Memory B cell (primary cell): ENCODE measurements at places on chromosomes 5 and 9.

DNA sequence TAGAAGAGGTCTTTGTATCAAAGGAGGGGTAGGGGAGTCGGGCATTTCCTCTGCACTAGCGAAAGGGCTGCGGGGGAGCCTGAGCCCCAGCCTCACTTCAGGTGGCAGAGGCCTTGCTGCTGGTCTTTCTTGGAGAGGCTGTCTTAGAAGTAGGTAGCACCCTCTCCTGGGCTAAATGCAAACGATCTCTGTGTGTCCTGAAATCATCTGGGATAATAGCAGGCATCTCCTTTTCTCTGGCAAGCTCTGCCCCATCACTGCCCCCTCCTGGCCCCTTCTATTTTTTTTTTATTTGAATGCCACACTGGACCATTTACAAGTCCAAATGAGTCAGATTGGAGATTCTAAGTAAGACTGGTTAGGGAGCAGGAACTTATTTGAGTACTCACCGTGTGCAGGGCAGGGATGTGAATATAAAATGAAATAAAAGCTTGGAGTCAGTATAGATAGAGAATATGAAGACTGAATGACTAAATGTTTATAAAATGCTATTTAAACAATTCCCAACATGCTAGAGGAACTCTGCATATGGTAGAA lies 137.1 kb downstream of the FGF1 start:
- no peak for DNase-seq

DNA sequence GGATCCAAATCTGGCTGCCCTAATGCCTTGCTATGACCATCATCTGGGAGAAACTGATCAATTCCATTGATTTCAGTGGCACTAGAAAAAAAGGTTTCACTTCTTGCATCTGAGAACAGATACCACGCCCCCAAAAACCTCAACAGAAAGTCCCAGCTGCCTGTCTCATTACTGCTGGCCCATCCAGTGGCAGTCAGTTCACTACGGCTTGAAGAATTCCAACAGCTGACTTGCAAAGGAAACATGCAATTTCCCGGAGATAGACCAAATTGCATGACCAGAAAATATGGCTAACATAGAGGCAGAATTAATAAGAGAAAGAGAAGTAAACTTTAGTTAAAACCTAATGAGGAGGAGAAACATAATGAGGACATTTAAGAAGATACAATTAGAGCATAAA lies 48.6 kb downstream of the UGCG start:
- DNase-seq, result no peak

GRCh38 chr5:123858938-123859337 lies 347.0 kb downstream of the CSNK1G3 start:
- DNase-seq, result no peak

DNA sequence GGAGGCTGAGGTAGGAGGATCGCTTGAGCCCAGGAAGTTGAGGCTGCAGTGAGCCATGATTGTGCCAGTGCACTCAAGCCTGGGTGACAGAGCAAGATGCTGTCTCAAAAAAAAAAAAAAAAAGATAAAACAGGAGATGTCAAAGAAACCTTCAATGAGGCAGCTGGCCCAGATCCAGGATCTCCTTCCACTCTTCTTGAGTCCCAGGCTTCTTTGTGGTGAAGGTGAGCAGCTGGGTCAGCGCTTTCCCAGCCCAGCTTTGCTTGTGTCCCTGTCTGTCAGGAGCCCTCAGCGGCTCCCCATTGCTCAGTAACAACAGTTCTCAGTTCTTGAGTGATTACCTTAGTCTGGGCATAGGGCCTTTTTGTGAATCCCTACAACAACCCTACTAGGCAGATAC lies 69.4 kb upstream of the PSD2 start:
- no peak for DNase-seq

DNA sequence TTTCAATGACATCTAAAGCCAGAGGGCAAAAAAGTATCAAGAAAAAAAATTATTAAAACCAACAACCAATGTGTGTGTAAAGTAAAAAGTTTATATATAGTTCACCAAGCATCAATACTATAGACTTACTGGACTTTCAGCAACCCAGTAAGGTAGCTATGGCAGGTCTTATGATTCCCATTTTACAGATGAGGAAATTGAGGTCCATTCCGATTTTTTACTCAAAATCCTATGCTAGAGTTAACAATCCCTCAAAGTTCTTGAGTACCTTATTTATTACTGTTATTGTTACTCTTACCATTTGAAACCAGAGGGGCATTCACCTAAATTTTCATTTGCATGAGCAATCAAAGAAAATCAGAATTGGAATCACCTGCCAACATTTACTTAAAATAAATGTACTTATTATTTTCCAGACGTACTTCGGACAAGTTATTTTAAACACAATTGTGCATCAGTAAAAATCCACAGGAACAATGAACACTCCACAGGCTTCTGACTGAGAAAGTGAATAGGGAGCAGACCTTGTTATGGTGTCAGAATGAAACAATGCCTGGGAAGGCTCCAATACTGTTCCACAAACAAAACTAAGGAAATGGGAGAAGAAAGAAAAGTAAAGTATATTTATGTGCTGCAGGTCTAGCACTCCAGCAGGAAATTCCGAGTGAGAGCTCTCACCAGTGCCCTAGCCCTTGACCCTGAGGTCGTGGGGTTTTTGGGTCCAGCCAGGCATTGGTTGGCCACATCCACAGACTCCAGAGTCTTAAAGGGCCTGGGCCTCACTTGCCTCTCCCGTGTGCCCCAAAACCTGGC lies 229.9 kb downstream of the PIK3R1 start:
- DNase-seq, result no peak

GRCh38 chr9:33867747-33868439 lies 50.9 kb downstream of the UBE2R2 start:
- DNase-seq, result no peak

GRCh38 chr9:116717150-116717549 lies 30.0 kb downstream of the TRIM32 start:
- DNase-seq, result no peak

DNA sequence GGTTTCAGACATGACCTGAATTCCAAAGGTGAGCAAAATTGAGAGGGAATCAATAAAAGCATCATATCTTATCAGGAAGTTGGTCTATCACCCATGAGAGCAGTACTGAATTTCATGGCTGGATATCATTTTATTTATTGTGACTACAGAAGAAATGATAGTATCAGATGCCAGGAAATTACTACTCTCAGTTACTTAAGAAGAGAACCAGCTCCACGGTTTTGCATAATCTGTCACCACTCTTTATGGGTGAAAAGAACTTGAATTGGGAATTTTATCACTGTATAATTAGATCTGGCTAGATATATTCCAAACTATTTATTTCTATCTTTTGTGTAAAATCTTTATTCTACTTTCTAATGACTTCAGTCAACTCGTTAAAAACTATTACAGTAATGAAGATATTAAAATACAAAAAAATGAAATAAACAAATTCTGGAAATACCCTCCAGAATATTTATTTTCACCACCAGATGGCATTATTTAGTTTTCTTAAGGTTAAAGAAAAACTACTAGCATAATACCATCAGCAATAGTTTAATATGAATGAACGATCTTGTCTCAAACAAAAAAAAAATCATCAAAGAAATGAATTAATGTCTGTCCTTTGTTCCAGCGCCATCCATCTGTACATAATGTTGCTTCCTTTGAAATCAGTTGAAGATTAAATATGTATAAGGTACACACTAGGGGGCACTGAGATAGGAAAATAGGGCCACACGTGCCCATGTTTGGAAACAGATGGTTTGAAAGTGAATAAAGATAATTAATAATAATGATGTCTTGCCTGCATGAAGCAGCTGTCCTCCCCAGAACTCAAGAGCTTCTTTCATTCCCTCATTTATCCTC lies 84.7 kb upstream of the SLCO6A1 start:
- DNase-seq, result no peak

DNA sequence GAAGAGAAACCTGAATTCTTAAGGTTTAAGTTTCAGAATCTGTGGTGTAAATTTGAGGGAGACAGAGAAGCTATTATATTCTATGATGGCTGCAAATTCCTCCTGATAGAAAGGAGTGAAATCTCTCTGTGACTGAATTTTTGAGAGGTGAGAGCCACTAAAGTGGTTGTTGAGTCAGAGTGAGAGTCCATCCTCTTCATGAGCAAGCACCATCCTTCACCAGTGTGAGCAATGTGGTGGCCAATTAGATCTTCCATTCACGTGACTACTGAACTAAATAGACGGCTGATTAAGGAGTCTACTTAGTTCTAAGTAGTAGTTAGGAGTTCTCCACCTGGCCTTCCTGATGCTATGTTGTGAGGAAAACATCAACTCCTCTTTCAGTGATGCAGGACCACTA lies 147.8 kb upstream of the CCNH start:
- DNase-seq, result no peak

DNA sequence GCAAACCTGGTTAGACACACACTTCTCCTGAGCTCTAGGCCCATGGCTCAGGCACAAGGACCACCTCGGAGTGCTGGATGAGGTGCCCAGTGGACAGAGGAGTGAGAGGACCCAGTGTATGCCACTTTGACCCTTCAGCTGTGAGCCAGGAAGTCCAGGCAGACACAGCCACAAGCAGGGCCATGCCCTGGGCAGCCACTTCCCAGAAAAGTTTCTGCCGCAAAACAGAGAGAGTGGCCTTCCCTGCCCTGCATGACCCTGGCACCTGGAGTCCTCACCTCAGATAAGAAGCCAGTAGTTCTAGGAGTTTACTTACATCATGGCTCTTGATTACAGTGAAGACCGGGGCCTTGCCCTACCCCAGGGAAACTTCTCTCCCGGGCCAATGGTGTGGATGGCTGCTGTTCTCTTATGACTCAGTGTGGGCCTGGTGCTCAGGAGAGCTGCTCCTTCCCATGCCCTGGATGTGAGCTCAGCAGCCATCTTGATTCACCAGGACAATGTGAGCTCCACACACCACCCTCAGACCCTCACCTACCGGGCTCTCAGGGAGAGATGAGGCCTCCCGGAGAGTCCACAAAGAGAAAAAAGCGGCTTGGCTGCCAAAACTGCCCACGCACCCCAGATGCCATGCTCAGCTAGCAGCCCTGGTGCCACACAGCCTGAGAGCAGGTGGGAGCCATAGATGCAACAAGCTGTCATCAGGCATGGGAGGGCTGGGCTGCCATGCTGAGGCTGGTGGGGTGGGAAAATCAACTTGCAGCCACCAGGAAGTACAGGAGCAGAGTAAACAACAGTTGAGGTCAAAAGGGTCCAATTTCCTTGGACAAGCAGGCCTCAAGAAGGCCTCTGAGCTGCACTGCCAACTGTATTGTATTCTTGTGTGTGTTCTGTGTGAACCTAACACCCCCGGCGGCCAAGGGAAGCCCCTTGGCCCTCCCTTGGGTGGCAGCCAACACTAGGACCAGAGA lies 11.7 kb upstream of the IRF1 start:
- no peak for DNase-seq

DNA sequence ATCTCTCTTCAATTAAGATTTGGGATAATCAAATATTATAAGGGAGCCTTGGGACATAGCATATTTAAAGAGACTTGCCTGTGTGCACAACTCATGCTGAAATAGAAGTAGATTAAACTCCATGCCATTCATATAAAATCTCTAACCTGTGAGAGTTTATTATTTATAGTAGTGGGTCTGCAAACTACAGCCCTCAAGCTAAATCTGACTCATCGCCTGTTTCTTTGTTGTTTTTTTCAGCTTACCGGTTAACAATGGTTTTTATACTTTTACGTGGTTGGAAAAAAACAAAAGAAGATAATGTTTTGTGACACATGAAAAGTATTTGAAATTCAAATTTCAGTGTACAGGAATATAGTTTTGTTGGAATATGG lies 61.9 kb upstream of the GHR start:
- DNase-seq, result no peak

DNA sequence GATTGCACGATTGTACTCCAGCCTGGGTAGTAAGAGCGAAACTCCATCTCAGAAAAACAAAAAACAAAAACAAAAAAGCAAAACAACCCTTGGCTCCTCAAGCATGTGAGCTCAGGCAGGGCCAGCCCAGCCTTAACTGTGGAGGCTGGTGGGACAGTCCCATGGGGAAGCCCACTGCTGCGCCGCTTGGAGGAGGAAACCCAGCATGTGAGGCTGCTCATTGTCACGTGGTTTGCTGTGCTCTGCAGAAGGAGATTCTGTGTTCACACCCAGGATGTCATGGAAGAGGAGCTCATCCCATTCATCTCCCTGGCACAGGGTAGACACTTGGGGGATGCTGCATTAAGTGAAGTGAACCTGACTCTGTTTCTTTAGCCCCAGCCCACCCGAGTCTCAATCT lies 4.0 kb downstream of the ZBED3 start:
- no peak for DNase-seq

DNA sequence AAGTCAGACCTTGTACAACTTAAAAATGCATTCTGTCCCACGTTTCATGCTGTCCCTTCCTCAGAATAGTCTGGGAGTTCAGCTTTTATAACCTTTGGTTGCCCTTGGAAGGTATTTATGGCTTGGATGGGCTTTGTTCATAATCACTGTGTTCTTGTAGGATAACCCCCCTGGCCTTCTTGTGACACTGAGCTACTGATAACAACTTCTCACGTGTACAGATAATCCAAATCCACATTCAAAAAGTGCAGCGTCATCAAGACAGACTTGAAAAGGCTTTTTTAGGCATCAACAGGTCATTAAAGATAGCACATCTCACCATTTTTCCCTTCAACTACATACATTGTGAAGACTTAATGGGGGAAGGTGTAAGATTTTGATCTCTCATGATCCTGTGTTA lies 42.0 kb downstream of the SLC1A3 start:
- DNase-seq, result no peak
